T-helper 2 cell (primary cell): ENCODE measurements at places on chromosomes 6 and 20.

- DNase-seq, result no peak
These were observed 62.6 kb downstream of the FAM50B start for GRCh38 chr6:3911614-3912336.

DNA sequence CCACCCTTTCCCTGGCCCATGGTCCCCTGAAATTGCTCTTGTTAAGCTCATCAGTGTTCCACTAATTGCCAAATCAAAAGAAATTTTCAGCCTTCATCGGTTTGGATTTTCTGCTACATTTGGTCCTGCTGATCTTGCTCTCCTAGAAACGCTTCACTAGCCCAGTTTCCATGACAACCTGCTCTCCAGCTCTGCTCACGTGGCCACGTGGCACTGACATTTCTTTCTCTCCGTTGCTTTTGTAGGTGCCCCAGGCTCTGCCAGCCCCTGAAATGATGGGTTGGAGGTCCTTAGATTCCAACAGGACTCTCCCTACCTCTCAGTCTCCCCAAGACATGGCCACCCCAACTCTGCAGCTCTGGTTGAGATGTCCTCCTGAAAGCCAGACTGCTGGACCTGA is 45.8 kb upstream of the NNAT start:
- DNase-seq, result no peak

- DNase-seq, result no peak
These were observed 95.6 kb downstream of the CTNNBL1 start for GRCh38 chr20:37789408-37789807.

GRCh38 chr6:29647927-29648642 is 8.8 kb upstream of the MOG start:
- DNase-seq, result no peak

- no peak for DNase-seq
These were observed 58.2 kb downstream of the ZNF831 start for GRCh38 chr20:59221707-59222252.

- no peak for DNase-seq
These were observed 7.8 kb upstream of the APMAP start for GRCh38 chr20:25000268-25000801.

- DNase-seq, result no peak
These were observed 26.4 kb downstream of the TRIM27 start for GRCh38 chr6:28897369-28897745.

- no peak for DNase-seq
These were observed 43.7 kb downstream of the FRK start for GRCh38 chr6:116016846-116017545.

GRCh38 chr6:155328539-155329459 is 14.5 kb upstream of the TFB1M start:
- DNase-seq, result no peak

DNA sequence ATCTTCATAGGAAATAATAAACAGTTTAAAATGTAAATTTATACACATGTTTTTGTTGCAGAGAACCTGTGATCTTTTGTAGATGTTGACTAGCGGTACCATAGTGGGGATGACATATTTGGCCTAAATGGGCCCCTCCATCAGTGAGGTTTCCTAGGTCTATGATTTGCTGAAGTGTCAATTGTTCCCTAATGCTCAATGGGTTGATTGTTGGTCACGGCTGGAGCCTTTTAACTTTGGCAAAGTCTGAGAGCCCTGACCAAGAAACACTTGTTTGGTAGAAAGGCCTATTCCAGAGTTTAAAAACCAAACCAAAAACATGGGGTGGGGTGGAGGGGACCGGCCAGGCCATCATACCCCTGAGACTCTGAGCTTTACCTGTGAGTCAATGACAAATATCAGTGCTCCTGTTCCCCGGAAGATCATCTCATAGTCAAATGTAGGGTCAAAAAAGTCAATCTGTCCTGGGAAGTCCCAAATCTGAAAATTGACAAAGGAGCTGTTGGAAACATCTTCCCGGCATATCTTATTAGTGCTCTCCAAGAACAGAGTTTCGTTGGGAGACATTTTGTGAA is 25.1 kb downstream of the RRAGD start:
- no peak for DNase-seq

- DNase-seq, result no peak
These were observed 193.6 kb downstream of the JARID2 start for GRCh38 chr6:15439410-15440025.

DNA sequence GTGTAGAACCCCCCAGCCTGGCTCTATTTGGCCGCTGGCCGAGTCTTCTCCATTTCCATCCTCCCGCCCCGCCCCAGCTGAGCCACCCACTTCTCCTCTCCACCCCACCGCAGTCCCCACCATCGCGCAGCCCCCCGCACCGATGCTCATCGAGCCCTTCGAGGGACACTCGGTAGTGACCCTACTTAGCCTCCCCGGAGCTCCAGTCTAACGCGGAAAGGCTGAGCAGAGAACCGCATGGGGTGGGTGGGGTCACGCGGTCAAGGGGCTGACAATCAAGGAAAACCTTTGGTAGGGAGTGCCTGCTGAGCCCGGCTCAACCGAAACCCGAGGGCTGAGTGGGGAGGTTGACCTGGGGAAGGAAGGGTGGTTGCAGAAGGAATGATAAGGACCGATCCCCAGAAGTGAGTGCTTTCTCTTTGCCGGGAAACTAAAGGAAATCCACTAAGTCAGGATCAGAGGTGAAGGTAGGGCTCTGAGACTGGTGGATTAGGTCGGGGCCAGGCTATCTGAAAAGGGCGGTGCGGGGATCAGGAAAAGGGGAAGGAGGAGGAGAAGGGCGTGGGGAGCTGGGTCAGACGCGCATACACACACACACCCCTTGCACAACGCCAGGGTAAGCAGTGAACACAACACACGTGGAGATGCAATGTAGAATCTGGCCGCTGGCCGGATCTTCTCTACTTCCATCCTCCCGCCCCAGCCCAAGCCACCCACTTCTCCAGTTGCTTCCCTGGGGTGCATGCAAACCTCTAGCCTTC is 49.8 kb downstream of the CPXM1 start:
- DNase-seq, result no peak

GRCh38 chr6:143267760-143268159 is 182.7 kb downstream of the ADAT2 start:
- no peak for DNase-seq

DNA sequence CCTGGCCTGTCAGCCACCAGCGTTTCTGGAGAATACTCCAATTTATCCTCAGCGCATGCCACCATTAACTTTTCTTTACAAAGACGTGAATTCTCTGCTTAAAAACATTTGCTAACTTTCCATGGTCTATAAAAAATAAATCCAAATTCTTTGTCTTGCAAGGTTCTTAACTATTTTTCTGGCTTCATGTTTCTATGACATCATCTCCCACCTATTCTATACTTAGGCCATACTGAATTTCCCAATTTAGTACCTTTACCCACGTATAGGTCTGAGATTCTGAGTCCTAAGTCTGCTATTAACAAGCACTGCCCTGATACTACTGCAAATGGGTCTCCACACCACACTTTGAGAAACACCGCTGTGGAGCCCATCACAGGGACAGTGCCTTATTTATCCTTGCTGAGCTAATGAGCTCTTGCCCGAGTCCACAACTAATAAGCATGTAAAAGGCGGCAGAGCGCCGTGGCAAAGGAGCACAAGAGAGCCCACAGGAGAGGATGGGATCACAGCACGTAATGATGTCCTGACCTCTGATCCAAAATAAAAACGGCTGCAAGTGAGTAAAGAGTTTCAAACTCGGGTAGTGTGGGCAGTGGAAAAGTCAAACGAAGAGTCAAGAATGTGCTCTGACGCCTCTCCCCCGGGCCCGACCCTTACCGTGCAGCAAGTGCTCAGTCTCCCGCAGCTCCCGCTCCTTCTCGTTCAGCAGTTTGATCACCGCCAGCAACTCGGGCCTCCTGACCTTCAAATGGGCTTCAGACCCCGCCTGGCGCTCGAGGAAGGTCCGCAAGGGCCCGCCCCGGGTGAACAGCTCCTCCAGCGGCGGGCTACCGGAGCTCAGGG is 519 bp downstream of the MTRF1L start:
- no peak for DNase-seq

GRCh38 chr6:90219209-90219985 is 77.2 kb downstream of the BACH2 start:
- DNase-seq, result no peak

- DNase-seq, result no peak
These were observed 64.7 kb upstream of the GATA5 start for GRCh38 chr20:62540504-62540903.

DNA sequence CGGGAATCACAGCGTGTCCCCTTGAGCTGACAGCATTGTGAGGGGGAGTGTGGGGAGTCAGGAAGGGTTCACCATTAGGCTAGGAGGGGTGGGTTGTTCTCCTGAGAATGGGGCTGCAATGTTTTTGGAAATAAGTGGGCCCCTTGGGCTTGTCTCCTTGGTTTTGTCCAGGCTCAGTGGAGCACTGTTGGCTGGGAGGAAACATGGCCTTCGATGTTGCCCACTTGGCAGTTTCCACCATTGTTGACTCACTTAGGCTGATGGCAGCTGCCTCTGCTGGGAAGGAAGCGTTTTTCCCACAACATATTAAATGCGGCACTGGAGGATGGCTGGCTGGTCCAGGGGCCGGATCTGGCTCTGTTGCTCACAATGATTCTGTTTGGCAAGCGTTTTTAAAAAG is 512.1 kb downstream of the QKI start:
- no peak for DNase-seq

- DNase-seq, result no peak
These were observed 6.0 kb downstream of the MMP9 start for GRCh38 chr20:46014517-46015396.

- DNase-seq, result no peak
These were observed 102.6 kb upstream of the HDGFL1 start for GRCh38 chr6:22466665-22467245.

DNA sequence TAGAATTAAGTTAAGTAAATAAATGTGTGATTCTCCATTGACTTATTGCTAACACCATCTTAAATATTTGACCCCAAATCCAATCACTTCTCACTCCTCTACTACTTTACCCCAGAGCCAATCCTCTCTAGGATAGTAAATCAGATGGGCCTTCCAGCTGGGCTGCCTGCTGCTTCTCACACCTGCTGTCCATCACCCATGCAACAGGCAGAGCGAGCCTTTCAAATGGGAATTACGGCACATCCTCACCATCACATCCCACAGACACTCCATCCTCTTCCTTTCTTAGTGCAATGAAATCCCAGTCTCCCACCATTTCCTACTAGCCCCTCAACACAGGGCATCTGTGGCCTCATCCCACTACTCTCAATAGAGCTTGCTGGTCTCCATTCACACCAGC is 34.0 kb downstream of the HLA-F start:
- DNase-seq, result no peak

GRCh38 chr6:97765461-97765860 is 482.4 kb upstream of the MMS22L start:
- no peak for DNase-seq

DNA sequence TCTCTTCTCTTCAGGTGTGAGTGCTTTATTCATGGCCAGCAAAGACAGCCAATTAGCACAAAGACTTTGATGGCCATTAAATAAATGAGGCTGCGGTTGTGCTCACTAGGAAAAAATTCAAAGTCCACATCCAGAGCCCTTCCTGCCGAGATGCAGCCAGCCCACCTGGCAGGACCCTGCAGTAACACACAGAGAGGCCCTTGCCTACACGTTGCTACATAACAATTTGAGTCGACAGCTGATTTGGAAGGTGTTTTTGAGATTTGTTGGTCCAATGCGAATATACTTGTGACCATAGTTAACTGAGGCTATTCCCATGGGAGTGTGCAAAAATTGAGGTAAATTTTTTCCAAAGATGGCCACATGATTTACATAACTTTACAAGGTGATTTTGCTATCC is 605.4 kb upstream of the HTR1E start:
- no peak for DNase-seq

DNA sequence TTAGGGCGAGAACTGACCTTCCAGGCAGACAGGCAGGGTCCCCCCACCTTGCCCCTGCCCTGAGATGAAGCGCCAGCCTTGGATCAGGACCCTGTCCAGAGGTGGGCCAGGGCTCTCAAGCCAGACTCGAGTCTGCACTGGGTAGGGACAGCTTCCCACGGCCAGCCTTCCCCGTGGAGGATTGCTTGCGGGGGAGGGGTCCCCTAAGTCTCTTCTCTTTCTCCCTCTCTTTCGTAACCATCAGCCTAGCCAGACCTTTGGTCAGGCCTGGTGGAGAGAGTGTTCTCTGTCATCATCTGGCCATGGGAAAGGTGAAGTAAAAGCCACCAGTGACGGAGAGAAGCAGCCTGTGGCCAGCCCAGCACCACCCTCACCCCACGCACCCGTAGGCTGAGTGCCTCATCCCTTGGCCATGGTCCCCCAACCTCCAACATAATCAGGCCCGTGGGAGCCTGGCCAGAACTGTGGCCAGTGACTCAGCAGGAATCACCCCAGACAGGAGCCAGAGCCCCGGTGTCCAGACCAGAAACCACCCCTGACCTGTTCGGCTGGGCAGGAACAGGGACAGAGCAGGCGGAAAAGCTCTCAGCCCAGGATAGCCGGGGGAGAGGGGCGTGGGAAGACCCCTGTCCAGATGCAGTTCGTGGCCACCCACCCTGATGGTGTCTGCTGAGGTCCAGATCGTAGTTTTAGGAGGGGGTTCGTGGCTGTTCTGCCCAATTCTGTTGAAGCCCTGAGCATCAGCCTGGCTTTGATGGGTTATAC is 47.1 kb downstream of the SNAI1 start:
- no peak for DNase-seq

DNA sequence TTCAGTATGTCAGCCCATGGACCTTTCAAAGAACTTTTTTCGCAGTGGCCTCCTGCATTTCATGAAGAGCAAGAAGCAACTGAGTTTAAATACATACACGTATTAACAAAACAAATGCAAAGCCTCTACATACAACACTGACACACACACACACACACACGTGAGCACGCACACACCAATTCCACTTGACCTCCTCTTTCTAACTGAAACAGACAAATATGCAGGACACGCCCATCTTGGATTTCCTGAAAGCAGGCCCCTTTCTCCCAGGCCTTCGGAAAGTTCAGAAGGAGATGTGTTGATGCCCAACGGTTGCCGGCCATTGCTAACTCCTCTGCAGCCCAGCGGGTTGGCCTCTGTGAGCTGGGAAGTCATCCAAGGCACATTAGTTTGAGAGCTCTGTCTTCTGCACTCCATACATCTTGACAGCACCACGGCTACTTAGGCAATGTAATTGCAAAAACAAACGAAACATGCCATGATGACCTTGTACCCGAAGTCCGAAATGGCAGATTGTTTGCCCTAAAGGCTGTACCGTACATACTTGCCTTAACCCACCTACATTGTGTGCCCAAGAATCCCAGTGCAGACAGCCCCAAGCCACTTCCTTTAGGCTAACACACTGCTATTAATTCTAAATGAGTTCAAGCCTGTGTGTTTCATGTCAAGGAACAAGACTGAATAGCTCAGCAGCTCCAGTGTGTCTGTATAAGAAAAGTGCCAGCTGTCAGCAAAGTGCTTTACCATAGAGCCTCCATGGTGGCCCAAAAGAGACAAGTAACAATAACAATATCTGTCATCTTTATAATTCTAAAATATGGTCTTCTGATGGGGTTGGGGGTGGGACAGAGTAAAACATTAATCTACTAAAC is 138.8 kb upstream of the RNF217 start:
- no peak for DNase-seq

- DNase-seq, result no peak
These were observed 125.3 kb upstream of the PLCB4 start for GRCh38 chr20:8943631-8944030.

- no peak for DNase-seq
These were observed 536.0 kb downstream of the RFPL4B start for GRCh38 chr6:112883095-112883494.
